ENCODE measurements at places on chromosomes 11 and 22.

DNA sequence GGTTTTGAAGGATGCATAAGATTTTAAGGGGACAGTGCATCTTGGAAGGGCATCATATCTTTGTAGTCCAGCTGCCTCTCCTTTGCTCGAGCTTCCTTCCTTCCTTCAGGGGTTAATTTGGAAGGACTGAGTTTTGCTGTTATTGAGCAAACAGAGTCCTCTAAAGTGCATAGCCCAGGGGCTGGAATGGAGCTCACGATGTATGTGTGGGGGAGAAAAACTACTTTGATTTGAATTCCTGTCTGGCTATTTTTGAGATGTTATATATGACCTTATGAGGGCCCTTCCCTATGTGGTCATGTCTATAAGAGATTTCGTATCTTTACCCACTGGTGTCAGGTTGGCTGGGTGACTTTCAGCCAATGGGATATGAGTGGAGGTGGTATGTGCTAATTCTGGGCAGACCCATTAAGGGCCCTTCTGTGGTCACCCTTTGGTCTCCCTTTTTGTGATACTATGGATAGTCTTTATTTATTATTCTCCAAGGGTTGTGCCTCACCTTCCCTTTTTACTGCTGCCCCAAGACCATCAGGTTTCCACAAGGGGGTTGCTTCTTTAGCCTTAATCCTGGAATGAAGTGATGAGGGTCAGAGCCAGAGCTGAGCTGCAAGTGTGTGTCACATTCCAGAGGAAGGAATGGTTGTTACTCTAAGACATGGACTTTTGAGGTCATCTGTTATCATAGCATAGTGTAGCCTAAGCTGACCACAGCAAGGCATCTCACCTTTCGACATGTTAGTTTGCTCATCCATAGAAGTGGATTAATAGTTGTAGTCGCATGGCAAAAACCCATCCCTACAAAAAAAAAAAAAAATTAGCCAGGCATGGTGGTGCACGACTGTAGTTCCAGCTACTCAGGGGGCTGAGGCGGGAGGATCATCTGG lies 54.6 kb downstream of the LRRC74B start:
- no peak for DNase-seq

DNA sequence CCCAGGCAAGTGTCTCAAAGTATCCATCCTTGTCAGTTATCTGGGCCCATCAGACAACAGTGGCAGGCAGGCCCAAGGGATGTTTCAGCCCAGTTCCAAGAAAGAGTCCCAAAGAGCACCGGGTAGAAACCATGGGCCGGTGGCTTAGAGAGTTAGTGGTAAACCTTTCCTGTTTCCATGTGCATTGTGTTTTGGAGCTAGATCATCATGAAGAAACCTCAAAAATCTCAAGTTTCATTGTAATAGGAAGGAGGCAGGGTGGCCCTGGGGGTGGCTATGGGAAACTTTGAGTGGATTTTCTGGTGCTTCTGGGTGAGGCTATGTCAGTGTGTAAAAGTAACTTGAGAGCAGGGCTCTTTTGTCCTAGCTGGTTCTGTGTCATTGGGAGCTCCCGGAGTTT lies 68.1 kb downstream of the UBASH3B start:
- DNase-seq: no peak

- DNase-seq: no peak
Observed at GRCh38 chr22:37127350-37127878, 17.9 kb upstream of the TMPRSS6 start.

- peak; percentile 8 for DNase-seq
Observed at GRCh38 chr11:129881570-129882170, 13.7 kb downstream of the NFRKB start.

DNA sequence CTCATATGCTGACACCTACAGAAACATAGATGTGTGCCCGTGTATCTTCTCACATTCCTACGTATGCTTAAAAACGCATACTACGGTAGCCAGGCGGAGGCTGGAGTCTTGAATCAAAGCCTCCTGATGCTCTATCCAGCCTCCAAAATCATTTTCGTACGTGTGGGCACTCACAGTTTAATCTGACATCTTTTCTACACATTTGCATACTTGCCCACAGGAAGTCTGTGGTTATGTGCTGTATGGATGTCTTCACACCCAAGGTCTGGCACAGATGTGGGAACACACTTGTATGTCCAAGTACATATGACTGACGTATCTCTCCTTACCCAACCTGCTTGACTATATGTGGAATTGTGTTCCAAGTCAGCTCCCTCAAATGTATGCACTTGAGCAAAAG lies 561.8 kb upstream of the CADM1 start:
- no peak for DNase-seq

- no peak for DNase-seq
Observed at GRCh38 chr11:16526947-16527346, 170.6 kb upstream of the SOX6 start.

- DNase-seq: no peak
Observed at GRCh38 chr11:2777386-2777785, 77.6 kb upstream of the KCNQ1OT1 start.

GRCh38 chr22:49979587-49980264 lies 19.2 kb downstream of the PIM3 start:
- no peak for DNase-seq

DNA sequence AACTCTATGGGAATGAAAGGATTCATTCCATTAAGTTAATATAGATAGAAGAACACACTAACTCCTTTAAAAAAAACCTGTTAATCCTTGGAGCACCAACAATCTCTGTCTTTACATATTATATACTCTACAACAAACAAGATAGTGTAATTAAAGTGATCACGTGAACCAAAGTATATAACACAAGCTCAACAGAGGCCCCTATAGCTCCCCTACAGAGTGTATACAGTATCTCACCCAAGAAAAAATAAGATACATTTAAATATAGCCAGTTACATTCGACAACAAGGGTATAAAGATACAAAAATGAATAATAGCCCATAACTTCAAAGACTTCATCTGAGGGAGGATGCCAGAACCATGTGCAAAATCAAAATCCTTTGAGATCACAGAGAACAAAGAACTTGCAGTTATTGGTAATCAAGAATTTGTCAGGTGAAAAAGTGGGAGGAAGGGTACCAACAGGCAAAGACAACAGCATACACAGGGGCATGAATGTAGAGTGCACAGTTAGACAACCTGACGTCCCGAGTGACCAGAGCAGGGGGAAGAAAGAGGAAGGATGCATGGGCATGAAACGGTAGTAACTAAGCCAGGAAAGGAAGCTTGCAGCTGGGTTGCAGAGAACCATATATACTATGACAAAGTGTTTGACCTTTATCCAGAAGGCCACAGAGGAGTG lies 4.7 kb downstream of the FCHSD2 start:
- DNase-seq: no peak

DNA sequence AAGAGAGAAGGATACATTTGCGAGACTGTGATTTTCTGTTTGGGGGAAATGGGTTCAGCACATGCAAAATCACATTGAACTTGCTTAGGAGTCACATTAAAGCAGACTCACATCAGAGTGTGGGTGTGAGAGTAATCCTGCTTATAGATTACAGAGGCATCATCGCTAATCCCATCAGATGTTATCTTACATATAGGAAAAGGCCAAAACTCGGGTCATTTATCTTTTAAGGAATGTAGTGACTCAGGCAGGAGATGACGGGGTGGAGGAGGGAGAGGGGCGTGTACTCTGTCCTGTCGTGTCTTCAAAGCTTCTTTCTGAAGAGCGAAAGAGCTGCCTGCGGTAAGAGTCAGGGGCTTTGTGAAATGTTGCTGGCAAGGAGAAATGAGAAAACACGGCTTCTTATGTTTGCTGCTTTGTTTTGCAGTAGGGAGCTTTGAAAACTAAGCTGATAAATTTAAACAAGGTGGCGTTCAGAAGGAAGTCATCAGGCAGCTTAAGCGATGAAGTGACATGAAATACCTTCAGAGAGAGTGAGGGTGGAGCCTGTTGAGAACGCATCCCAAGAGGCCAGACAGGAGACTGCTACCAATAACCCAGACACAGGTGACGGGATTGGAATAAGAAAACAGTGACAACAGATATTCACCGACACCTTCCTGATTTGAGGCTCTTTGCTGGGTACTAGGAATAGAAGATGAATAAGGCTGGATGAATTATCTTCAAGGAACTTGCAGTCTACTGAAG lies 2.2 kb upstream of the C11orf16 start:
- no peak for DNase-seq

DNA sequence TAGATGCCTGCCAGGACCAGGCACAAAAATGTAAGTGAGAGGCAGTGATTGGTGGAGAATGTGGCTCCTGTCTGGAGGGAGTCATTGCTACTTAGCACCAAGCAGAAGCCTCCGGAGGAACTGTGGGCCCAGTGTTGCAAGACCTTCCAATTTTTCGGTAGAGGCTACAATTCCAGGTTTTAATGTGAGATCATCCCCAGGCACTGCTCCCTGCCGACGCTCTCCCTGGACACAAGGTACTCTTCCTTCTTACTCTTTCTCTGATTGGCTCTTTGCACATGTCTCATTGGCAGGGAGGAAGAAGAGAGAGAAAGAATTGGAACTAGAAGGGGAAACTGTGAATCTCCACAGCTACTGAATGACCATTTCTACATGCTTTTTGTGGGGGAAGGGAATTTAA lies 53.7 kb upstream of the EP300 start:
- no peak for DNase-seq

DNA sequence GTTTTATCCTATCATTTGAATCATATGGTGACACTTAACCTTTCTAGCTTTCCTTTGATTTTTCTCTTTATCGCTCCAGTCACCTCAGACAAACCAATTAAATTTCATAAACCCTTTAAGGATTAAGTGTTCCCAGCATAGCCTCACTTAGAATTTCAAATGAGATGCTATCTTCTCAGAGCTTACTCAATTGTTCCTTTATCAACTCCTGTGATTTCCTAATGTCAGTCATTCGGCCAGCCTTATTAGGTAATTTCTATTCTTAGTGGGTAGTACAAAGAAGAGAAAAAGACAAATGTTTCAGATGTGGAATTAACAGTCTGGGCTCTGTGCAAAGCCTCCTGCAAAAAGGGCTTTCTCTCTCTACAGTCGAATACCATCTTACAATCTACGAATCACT lies 77.1 kb upstream of the CCDC90B start:
- DNase-seq: no peak

DNA sequence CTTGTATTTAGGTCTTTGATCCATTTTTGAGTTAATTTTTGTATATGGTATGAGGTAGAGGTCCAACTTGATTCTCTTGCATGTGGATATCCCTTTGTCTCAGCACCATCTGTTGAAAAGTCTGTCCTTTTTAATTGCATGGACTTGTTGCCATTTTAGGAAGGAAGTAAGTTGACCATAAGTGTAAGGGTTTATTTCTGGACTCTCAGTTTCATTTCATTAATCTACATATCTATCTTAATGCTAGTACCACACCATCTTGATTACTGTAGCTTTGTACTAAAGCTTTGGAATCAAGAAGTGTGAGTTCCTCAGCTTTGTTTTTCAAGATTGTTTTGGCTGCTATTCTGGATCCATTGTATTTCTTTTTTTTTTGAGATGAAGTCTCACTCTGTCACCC lies 31.4 kb downstream of the CBL start:
- no peak for DNase-seq

DNA sequence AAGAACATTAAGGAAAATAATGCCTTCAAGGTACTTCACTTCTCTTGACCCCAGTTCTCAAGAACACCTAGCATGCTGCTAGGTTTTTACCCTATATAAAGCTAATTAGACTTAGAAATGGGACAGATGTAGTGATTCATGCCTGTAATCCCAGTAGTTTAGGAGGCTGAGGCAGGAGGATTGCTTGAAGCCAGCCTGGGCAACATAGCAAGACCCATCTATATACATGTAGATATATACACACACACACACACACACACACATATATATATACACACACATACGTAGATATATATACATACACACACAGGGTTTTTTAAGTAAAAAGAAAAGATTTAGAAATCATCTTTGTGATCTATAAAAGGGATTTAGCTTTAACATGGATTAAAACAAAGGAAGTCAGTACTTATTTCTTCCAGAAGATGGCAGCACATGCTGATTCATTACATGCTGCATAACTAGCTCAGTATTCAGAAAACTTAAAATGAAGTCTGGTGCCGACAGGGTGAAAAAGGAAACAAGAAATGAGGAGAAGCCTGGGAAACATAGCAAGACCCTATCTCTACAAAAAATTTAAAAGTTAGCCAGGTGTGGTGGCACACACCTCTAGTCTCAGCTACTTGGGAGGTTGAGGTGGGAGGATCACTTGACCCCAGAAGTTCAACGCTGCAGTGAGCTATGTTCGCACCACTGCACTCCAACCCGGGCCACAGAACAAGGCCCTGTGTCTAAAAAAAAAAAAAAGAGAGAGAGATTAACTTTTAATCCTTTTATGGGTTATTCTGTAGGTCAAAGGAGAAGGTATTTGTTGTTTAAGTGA lies 28.5 kb upstream of the RBX1 start:
- DNase-seq: no peak

DNA sequence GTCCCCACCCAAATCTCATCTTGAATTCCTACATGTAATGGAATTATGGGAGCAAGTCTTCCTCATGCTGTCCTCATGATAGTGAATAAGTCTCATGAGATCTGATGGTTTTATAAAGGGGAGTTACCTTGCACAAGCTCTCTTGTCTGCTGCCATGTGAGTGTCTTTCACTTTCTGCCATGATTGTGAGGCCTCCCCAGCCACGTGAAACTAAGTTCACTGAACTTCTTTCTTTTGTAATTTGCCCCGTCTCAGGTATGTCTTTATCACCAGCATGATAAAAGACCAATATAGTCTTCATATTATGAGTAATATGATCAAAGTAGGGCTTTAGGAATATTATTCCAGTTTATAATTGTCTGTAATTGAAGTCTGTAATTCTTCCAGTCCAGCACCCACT lies 86.3 kb upstream of the ANO5 start:
- no peak for DNase-seq

DNA sequence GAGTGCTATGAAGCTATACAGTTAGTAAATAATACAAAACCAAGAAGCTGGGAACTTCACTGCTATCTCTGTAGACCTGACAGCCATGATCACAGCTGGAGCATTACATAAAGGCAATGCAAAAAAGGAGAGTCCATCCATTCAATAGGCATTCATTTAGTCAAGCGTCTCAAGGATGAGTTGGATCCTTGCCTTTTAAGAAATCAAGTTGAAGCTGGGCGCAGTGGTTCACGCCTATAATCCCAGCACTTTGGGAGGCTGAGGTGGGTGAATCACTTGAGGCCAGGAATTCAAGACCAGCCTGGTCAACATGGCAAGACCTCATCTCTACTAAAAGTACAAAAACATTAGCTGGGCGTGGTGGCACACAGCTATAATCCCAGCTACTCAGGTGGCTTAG lies 48.1 kb upstream of the ALKBH3 start:
- no peak for DNase-seq

GRCh38 chr22:46484156-46484860 lies 53.1 kb downstream of the CELSR1 start:
- DNase-seq: no peak

DNA sequence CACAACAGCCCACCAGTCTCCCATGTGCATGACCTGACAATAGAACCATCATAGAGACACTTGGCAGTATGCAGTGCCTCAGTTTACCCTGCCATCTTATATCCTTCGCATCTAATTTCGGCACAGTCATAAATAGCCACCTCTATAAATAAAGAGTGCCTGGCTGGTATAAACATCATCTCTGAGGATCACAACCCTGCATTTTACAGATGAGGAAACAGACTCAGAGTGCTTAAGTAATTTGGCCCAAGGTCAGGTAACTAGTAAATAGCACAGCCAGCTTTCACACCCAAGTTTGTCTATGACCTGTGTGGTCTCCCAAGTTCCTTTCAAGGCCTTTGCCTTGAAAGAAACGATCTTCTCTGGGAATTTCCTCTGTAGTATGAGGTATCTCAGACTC lies 44.6 kb downstream of the CYB5R2 start:
- DNase-seq: no peak

- DNase-seq: no peak
Observed at GRCh38 chr22:45317551-45318167, 7.9 kb downstream of the FAM118A start.
